Cortex of kidney (tissue), 1 donor: ENCODE measurements at places on chromosomes 7 and 10.

- DNase-seq, result no peak
Observed at GRCh38 chr7:7884855-7885254, 83.7 kb upstream of the GLCCI1 start.

DNA sequence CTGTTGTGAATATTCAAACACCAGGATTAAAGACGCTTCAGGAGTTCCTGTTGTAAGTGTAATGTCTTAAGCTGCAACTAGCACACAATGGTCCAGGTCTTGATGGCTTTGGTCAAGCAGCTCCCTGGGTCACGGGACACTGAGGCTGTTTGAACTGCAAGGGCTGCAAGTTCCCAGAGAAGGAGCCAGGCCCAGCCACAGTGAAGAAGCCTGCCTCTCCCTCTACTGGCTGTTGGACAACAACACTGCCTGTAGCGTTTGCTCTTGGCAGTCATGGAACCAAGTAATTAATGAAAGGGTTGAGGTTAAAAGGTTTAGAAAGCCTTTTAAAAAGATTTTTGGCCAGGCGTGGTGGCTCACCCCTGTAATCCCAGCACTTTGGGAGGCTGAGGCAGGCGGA, 31.9 kb upstream of the GUSB start:
- no peak for DNase-seq

- DNase-seq, result no peak
Observed at GRCh38 chr10:113970641-113971040, 73.0 kb upstream of the ADRB1 start.

DNA sequence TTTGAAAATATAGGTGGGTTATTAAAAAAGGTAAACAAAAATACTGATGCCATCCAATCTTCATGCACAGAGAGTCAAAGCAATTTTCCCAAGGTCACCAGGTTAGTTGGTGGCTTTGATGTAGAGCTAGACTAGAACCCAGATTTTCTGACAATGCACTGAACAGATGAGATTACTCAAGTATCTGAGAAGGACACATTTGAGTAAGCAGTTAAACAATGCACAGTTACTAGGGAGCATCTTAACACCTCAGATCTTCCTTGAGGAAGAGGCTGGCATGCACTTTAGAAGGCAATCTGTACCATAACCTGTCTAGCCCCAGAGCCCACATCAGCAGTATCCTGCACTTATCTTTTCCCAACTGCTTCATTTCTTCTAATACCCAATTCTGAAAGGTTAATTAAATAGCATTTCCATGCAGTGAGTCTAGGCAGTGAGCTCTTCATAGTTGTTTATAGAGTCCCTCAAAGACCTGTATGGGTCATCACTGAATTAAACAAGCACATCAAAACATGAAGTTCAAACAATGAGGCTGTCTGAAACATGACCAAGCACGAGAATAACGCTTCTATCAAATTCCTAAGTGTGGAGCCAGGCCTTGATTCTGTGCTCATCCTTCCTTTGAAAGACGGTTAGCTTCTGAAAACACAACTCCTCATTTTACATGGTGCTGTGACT, 38.2 kb upstream of the ANK3 start:
- DNase-seq, result no peak
